ENCODE measurements at places on chromosomes 7 and 10. TPM values are rescaled to one million over a fixed set of nuclear protein-coding genes. Genes with fewer than 3 reads are reported as not detected.

The IL2RA gene
- not detected for polyA plus RNA-seq

The ZPBP gene
- polyA plus RNA-seq: not detected

The AKR1C8 gene
- not detected for polyA plus RNA-seq

The CALHM1 gene
- polyA plus RNA-seq: not detected

The SP4 gene
- 1.1 TPM for polyA plus RNA-seq

The NRCAM gene
- polyA plus RNA-seq: 1.1 TPM
